ENCODE measurements at places on chromosomes 6 and 20.

DNA sequence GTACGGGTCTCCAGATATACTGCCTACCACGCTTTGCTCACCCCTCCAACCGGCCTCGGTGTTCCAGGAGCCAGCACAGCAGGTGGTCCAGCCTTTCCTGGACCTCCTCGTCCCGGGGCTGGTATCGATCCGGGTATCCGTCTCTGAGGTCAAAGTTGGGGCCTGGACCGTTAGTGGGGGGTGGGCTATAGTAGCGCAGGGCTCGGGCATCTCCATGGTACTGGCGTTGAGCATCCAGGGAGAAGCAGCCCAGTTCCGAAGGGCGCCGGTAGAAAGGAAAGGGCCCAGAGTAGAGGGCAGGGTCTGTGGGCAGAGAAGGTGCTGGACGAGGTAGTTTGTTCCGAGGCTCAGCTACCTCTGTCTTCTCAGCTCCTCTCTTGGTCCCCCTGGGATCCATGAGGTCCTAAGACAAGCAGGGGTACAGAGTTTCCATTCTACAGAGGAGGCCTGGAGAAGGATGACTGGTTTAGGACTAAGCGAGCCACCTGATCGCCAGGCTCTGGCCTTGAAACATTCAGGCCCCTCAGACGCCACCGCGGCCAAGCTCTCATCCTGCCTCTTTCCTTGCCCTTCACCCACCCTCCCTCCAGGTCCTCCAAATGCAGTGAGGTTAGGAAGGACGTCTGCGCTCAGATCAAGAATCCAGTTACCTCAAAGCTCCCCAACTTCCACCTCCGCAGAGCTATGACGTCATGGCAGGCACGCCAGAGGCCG is 502 bp downstream of the DXO start:
- DNase-seq: no peak

- DNase-seq: no peak
Measured at GRCh38 chr20:13800728-13801134, 15.9 kb downstream of the NDUFAF5 start.

DNA sequence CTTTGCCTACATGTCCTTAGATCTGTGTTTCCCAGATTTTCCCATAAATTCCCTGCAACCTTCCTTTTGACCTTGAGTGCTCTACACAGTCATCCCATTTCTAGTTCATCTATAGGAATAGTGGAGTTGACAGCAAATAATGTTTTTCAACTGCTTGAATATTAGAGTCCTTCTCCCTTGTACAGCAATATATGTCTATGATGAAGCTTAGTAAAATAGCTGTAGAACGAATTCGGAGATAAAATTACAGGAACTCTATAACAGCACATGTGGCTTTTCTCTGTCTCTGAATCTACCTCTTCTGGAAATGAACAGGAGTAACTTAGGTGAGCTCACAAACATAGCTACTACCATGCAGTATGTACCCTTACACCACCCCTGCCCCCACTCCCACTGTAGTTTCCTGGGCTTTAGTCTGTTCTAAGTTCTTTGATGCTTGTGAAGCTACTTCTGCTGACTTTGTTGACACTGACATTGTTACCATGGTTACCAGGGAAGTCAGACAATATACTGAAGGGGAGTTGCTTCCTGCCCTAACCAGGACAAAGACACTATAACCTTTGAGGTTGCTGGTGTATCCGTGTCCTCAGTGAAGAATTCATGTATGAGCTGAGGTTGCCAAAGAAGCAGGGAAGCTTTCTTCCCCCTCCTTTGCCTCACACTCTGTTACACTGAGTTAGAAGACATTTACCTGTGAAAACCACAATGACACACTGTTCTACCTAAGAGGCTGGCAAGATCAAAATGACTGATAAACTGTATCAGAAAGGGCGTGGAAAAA is 35.8 kb upstream of the SHLD1 start:
- DNase-seq: peak; percentile 50

DNA sequence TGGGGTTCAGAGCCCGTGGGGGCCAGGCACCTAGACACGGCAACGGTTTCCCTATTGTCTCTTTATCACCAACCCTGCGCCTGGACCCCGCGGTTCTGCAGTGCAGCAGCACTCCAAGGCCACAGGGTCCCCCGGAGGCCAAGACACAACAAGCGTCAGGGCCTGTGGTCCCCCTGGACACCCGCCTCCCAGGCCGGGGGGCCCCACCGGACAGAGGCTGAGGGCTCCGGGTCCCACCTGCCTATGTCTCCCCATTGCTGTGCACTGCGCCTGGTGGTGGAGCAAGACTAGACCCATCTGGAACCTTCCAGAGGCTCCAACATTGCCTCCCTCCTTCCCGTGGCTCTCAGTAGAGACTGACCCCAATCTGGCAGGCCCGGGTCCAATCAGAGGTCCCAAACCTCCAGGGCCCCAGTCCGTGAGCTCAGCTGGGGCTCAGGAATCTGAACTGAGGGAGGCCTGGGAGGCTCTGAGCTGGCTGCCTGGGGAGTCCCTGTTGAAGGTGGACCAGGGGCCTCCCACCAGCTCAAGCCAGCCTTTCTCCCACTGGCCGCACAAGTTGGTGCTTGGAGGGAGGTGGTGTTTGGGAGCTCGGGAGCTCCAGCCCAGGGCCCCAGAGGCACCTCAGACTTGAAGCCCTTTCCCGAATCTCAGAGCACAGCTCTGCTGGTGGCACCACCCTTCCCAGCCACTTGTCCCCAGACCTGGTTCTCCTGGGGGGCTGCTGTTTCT is 8.8 kb downstream of the GATA5 start:
- no peak for DNase-seq

Data from stimulated activated CD4-positive, alpha-beta T cell treated with anti-CD3 and anti-CD28 coated beads, Interleukin-1b, Interleukin-23, amount 100 ng/mL, for 48 hours (primary cell).